D341Med (cell line): ENCODE measurements at places on chromosomes 4 and X.
A peak's percentile ranks its signal among the peaks of the same experiment; 100 is the strongest.

- DNase-seq = no peak
Measured at GRCh38 chrX:40243755-40244515, 146.2 kb upstream of the BCOR start.

DNA sequence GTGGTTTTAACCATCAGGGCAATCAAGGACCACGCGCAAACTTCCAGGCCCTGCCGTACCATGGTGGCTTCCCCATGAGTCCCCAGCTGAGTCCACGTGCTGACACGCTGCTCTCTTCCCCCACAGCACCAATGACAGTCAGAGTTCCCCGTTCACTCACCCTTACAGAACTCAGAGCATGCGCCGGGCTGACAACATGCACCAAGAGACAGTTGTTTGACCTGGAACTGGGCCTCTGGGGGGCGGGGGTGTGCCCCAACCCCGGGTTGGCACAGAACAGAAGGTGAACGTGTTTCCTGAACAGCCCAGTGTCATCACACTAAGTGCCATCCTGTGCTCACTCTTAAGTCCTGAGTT, 29.4 kb downstream of the IRF2 start:
- no peak for DNase-seq

GRCh38 chr4:24471486-24472160, 112.7 kb downstream of the DHX15 start:
- peak; percentile 61 for DNase-seq

- no peak for DNase-seq
Measured at GRCh38 chr4:531076-531475, 32.1 kb downstream of the PIGG start.

GRCh38 chr4:84944947-84945346, 21.5 kb downstream of the WDFY3 start:
- DNase-seq = no peak

GRCh38 chr4:86818211-86818610, 31.0 kb downstream of the SLC10A6 start:
- no peak for DNase-seq

DNA sequence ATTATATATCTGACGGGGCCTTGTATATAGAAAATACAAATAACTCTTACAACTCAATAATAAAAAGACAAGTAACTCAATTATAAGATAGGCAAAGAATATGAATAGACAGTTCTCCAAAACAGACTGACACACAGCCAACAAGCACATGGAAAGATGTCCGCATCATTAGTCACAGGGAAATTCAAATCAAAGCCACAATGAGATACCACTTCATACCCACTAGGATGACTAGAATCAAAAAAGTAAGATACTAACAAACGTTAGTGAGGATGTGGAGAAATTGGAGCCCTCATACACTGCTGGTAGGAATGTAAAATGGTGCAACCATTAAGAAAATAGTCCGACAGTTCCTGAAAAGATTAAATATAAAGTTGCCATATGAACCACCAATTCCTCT, 115.7 kb downstream of the RCHY1 start:
- no peak for DNase-seq

GRCh38 chr4:99853999-99854398, 37.4 kb downstream of the DAPP1 start:
- no peak for DNase-seq

DNA sequence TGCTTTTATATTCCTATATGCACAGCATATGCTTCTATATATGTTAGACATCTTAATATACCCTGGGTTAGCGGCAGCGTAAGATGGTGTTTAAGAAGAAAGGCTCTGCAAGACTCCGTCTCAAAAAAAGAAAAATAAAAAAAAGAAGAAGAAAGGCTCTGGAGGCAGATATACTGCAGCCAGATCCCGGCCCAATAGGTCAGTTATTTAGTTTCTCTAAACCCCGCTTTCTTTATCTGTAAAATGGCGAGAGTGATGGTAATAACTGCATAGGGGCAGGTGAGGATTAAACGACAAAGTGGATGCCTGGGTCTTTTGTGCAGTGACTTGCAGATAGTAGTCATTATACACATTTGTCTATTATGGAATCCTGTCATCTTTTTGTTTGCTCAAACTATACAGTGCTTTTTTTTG, 115.2 kb downstream of the NAA11 start:
- DNase-seq = no peak

DNA sequence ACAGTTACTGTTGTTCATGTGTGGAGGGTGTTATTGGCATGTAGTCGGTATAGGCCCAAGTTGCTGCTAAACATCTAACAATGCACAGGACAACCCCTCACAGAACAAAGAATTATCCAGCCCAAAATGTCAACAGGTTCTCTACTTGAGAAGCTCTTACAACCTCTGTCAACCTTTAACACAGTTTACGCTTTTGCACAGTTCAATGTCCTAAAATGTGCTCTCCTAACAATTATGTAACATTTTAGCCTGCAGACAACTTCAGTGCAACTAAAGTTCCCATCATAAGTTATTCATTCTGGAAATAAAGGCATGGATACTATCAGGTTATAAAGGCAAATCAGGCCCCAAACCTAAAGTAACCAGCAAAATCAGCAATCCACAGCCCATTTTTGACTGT, 66.2 kb downstream of the ASB9 start:
- no peak for DNase-seq

GRCh38 chrX:44225667-44226066, 117.8 kb downstream of the EFHC2 start:
- DNase-seq = no peak

DNA sequence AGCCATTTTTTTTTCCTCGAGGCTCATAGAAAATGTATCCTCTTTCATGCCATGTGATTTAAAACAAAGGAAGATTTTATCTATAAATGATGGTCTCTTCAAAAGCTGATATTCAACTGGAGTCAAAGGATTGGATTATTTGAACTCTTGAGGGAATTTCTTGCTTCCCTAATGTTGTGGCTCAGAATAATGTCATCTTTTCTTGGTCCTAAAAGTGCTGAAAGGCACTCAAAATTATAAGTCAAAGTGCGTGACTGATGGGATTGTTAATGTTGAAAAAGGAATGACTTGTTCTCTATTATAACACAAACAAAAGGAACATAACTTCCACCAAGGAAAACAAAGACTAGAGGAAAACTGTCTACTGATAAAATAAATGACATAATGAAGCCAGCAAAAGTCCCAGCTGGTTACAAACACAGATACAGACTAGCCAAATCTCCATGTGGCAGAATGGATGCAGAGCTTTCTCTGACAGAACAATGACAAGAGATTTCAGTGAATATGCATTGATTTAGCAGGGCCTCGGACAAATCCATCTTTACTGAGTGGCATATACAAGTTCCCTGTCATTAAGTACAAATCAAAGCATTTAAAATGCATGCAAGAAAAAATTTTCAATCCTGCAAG, 552.6 kb downstream of the GBA3 start:
- no peak for DNase-seq

GRCh38 chr4:101178731-101179130, 168.6 kb downstream of the PPP3CA start:
- DNase-seq = no peak

DNA sequence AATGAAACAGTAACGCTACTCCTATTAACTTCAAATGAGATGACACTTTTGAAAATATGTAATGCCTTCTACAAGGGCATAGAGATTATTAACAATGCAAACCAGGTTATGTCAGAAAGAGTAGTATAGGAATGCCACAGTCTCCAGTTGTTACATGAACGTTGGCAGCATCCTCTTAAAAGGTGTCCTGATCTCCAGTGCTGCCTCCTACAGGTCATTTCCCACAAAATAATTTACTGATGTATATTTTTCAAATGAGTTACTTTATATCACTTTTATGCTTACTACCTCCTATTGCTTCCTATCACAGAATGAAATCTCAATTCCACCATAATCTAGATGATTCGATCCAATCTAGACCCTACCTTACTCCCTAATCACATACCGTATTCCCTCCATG, 195.2 kb upstream of the EPHA5 start:
- DNase-seq = peak; percentile 37

DNA sequence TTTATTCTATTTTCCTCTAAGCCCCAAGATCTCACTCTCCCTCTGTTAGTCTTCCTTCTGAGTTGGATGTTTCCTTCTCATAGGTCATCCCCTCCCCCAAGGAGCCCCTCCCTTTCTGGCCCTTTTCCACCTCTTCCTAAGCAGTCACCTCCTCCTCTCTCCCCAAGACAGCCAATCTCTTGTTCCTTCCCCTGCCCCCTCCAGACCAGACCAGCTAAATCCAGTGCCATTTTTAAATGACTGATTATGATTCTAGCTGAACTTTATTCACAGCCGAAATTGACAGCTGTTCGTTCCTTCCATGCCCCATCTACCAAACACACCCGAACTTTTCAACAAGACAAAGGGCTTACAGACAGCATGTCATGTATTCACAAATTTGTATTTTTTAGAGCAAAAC, 1.9 kb downstream of the SPIN2A start:
- no peak for DNase-seq

DNA sequence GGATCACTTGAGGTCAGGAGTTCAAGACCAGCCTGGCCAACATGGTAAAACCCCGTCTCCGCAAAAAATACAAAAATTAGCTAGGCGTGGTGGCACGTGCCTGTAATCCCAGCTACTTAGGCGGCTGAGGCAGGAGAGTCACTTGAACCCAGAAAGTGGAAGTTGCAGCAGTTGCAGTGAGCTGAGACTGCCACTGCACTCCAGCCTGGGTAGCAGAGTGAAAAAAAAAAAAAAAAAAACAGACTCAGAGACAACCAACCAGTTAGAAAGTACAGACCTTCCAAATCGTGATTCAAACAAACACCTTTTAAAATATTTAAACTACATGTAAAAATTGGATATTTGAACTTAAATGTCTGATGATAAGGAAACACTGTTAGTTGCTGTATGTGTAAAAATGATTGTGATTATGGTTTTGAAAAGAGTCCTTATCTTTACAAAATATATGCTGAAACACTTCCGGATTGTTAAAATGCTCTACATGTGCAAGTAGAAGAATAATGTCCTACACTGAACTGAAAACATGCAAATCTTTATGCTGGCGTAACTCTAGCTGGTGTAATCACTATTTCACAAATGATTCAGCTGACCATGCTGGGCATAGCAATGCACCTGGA, 37.8 kb downstream of the SH3KBP1 start:
- no peak for DNase-seq

GRCh38 chr4:149902242-149902641, 86.6 kb upstream of the IQCM start:
- DNase-seq = no peak

GRCh38 chrX:139483699-139484098, 46.8 kb upstream of the F9 start:
- DNase-seq = no peak

DNA sequence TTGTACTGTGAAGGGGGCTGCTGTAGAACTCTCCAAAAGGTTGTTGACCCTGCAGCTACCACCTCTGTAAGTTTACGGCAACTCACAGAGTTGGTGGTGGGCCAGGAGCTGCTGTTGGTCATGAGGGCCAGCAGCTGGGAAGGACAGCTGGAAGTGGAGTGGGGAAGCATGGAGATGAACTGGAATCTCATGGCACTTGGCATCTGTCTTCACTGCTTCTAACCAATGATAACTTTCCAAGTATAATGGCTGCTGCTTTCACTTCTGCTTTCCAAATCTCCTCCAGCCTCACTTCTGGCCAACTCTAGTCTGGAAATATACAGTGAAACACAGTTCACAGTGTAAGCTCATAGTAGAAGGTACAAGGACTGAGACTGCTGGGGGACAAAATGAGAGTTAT, 126.5 kb upstream of the INTU start:
- DNase-seq = no peak

- DNase-seq = peak; percentile 15
Measured at GRCh38 chrX:5458300-5458842, 770.3 kb downstream of the NLGN4X start.

DNA sequence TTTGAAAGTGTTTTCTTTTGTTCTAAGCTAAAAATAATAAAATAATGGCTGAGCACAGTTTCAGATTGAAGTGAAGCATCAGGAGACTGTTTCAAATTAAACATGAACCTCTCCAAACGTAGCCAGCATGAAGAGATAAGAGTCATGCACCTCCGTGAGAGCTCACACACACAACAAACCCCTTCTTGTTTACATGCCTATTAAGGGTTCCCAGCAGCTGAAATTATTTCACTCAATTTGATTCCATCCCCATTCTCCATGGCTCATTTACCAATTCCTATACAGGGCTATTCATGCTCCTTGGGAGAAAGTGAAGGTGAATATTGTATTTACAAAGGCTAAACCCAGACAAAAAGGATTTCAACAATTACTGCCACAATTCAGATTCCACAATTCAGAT, 954.1 kb upstream of the INTU start:
- DNase-seq = no peak
